ENCODE measurements at places on chromosomes 12 and 14.

DNA sequence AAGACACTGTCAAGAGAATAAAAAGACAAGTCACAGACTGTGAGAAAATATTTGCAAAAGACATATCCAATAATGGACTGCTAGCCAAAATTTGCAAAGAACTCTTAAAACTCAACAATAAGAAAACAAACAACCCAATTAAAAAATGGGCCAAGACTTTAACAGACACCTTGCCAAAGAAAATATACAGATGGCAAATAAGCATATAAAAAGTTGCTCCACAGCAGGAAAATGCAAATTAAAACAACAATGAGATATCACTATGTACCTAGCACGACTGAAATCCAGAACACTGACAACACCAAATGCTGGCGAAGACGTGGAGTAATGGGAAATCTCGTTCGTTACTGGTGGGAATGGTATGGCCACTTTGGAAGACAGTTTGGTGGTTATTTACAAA lies 228.9 kb downstream of the TTC8 start:
- no peak for DNase-seq

GRCh38 chr14:67352055-67352454 lies 7.5 kb downstream of the ATP6V1D start:
- no peak for DNase-seq

DNA sequence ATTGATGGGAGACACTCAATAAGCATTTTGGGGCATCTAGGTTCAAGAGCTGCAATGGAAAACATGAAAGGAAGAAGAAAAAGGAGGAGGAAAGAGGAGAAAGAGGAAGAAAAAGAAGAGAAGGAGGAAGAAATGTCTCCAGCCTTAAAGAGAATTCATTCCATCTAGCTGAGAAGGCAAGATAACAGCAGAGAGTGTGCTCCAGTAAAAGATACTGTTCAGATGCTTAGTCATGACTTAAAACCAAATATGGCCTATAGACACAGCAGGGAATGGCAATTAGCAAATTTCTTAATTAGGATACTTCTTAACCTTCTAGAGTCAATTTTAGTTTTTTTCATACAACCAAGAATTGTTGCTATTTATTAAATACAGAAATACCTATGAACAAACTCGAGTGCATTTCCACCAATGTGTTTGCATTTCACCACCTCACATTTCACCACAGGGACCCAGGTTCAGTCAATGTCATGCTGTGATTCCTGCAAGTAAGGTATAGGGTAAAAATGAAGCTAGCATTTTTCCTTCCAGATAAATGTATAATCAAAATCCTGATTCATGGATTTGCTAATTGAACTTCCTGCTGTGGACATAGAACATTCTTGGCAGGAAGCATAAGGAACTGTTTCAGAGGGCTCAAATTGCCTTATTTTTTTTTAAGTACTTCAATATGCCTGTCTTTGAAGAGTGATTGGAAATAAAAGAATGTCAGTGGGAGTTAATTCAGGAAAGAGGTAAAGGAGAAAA lies 177.8 kb downstream of the RPS29 start:
- DNase-seq: no peak

DNA sequence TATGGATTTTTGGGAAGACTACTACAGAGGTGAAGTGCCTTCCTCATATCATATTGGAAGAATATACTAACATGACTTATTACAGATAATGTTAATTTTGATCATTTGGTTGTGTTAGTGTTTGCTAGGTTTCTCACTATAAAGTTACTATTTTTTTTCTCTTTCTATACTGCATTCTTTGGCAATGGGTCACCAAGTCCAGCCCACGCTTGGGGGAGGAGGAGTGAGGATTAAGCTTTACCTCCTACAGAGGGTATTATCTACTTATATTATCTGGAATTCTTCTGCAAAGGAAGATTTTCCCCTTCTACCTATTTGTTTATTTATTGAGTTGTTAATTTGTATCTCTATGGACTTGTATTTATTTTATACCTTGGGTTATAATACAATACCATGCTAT lies 31.5 kb downstream of the SCN8A start:
- DNase-seq: no peak

DNA sequence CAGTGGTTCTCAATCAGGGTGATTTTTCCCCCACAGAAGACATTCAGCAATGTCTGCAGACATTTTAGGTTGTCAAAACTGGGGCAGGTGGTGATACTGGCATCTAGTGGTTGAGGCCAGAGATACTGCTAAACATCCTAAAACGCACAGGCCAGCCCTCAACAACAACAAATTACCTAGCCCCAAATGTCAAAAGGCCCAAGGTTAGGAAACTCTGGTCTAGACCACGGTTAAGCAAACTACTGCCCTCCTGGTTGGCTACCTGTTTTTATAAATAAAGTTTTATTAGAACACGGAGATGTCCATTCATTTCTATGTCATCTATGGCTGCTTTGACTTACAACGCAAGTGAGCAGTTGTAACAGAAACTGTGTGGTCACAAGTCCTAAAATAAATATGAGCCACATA lies 186.7 kb downstream of the EFCAB11 start:
- DNase-seq: peak; percentile 16
